NCI-H1436 treated with DMSO at 0.1 percent for 48 hours (cell line): ENCODE measurements at places on chromosomes 1 and 21.

- DNase-seq: no peak
Observed at GRCh38 chr1:81949421-81949820, 148.7 kb downstream of the ADGRL2 start.

- DNase-seq: no peak
Observed at GRCh38 chr1:222893255-222893654, 78.4 kb downstream of the DISP1 start.

GRCh38 chr1:66729119-66729518 lies 23.1 kb upstream of the DYNLT5 start:
- DNase-seq: no peak

GRCh38 chr1:19651141-19651737 lies 7.1 kb downstream of the NBL1 start:
- DNase-seq: no peak

DNA sequence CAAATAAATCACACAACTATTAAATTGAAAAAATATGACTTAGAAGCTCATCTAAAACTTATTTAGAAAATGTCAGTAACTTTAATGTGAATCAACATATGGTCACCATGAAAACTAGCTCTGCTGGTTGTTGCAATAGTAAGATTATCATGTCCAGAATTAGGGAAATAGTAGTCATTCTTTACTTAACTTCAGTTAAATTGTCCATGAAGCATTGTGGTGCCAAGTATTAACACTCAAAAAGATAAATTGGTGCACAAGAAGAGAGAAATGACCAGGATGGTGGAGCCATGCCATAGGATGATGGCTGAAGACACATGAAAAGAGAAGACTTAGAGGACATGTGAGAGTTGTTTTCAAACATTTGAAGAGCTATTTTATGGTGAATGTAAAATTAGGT lies 130.2 kb upstream of the PTGFR start:
- DNase-seq: no peak

DNA sequence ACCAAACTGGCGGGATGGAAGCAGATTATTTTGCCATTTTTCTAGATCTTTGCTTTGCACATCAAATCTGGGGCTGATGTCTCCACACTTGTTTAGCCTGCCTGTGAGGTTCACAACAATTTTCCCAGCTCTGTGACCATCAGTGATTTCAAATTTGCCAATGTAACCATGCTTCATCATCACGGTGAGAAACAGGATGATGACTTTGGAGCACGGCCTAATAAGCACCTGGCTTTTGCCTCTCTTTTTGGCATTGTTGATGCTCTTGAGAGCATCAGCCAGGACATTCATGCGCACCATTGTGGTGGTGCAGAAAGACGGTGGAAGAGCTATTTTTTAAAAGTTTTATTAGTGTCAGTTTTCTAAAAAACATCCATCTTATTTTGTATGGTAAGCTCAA lies 50.1 kb downstream of the IARS2 start:
- DNase-seq: no peak

GRCh38 chr1:53460211-53460634 lies 1.0 kb downstream of the DMRTB1 start:
- DNase-seq: no peak

- DNase-seq: no peak
Observed at GRCh38 chr21:15212206-15212605, 147.4 kb upstream of the NRIP1 start.

GRCh38 chr1:235838021-235838420 lies 28.7 kb downstream of the LYST start:
- DNase-seq: no peak

- DNase-seq: no peak
Observed at GRCh38 chr21:40625991-40626390, 221.0 kb downstream of the DSCAM start.

- no peak for DNase-seq
Observed at GRCh38 chr1:12083766-12084165, 20.7 kb downstream of the TNFRSF8 start.

- DNase-seq: no peak
Observed at GRCh38 chr1:95287825-95288224, 53.8 kb downstream of the RWDD3 start.

GRCh38 chr1:175548774-175549173 lies 194.6 kb downstream of the TNR start:
- DNase-seq: no peak

DNA sequence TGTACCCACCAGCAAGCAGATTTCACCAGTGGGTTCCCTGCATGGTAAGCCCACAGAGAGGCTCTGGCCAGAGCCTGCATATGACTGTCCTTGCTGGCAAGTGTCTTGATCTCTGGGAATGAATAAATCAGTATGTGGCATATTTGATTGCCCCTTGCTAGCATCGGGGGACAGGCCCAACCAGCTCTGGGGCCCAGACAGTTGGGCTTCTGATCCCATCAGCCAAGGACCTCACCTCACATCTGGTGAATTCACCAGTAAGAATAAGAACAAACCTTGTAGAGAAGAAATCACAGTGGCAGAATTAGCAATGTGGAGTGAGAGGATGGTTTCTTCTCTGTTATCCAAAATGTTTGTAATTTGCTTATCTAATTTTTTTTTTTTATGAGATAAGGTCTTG lies 15.9 kb downstream of the SLC1A7 start:
- no peak for DNase-seq

DNA sequence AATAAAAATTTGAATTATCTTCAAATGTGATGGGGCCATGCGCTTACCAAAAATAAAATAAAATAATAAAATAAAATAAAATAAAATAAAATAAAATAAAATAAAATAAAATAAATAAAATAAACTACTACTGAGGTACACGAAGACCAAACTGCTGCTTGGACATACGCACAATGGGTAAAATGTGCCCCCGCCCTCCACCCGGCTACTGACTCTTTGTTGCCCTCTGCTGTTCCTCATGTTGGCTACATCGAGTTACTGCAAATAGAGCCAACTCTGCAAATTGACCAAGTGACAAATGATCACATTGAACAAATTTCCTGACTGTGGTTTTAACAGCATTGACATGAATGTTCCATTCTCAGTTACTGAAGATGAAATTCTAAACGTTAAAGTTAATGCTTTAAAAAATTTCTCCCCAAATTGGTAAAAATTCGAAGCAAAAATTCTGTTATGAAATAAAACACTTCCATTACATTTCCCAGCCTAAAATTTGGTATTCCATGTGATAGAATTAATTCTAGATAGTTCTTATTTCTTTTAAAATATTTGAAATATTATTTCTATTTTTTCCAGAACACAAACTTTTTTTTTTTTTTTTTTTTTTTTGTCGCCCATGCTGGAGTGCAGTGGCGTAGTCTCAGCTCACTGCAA lies 18.8 kb upstream of the MAP1LC3C start:
- DNase-seq: no peak
